ENCODE measurements at places on chromosomes 12 and 14.

DNA sequence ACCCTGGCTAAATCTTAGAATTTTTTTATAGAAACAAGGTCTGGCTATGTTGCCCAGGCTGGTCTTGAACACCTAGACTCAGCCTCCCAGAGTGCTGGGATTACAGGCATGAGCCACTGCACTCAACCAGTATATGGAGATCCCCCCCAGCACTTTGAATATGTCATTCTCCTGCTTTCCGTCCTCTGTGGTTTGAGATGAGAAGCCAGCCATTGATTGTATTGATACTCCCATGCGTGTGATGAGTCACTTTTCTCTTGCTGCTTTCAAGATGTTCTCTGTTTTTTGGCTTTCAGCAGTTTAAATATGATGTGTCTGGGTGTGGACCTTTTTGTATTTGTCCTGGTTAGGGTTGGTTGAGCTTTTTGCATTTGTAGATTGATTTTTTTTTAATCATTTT lies 75.2 kb upstream of the DNM1L start:
- DNase-seq, result peak; percentile 39

GRCh38 chr14:77097006-77097699 lies 905 bp upstream of the CIPC start:
- DNase-seq, result peak; percentile 48

DNA sequence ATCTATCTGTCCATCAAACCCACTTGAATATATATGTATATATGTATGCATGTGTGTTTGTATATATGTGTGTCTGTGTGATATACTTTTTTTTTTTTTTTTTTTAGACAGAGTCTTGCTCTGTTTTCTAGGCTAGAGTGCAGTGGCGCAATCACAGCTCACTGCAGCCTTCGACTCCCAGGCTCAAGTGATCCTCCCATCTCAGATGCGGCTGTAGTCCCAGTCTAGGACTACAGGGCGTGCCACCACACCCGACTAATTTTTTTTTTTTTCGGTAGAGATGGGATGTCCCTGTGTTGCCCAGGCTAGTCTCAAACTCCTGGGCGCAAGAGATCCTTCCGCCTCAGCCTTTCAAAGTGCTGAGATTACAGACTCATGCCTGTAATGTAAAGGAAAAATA lies 13.0 kb upstream of the APOBEC1 start:
- peak; percentile 12 for DNase-seq

- peak; percentile 18 for DNase-seq
Observed at GRCh38 chr12:85036234-85036707, at the start of the genes LRRIQ1 and TSPAN19. TSS of gene LRRIQ1 (plus strand) at chr12:85036351. CDS start at chr12:85038177, 1,826 bp downstream. TSS of gene TSPAN19 (minus strand) at chr12:85036277. CDS start at chr12:85029946, 6,331 bp downstream.

- peak; percentile 93 for DNase-seq
Observed at GRCh38 chr12:47775100-47775911, 2.3 kb downstream of the SLC48A1 start.

GRCh38 chr12:45615268-45615667 lies 114.2 kb upstream of the ARID2 start:
- DNase-seq, result no peak

Data from hematopoietic multipotent progenitor cell treated with erythropoietin and hydrocortisone succinate and interleukin-3 and kit ligand, for 8 days (in vitro differentiated cells).